ENCODE measurements at places on chromosomes 11 and 22.

- no peak for DNase-seq
Measured at GRCh38 chr11:111301004-111301841, 2.9 kb downstream of the POU2AF3 start.

- DNase-seq = peak; percentile 83
Measured at GRCh38 chr22:49962012-49962750, 1.6 kb downstream of the PIM3 start.

GRCh38 chr11:99795999-99796398 lies 775.2 kb downstream of the CNTN5 start:
- DNase-seq = no peak

- no peak for DNase-seq
Measured at GRCh38 chr11:108866781-108867180, 201.9 kb downstream of the DDX10 start.

GRCh38 chr11:82949352-82949751 lies 47.8 kb downstream of the DDIAS start:
- DNase-seq = no peak

- DNase-seq = peak; percentile 36
Measured at GRCh38 chr11:118841469-118842242, 42.0 kb upstream of the CXCR5 start.

- no peak for DNase-seq
Measured at GRCh38 chr11:93034031-93034722, 64.7 kb downstream of the MTNR1B start.

GRCh38 chr22:30927806-30928205 lies 40.8 kb downstream of the MORC2 start:
- DNase-seq = no peak

DNA sequence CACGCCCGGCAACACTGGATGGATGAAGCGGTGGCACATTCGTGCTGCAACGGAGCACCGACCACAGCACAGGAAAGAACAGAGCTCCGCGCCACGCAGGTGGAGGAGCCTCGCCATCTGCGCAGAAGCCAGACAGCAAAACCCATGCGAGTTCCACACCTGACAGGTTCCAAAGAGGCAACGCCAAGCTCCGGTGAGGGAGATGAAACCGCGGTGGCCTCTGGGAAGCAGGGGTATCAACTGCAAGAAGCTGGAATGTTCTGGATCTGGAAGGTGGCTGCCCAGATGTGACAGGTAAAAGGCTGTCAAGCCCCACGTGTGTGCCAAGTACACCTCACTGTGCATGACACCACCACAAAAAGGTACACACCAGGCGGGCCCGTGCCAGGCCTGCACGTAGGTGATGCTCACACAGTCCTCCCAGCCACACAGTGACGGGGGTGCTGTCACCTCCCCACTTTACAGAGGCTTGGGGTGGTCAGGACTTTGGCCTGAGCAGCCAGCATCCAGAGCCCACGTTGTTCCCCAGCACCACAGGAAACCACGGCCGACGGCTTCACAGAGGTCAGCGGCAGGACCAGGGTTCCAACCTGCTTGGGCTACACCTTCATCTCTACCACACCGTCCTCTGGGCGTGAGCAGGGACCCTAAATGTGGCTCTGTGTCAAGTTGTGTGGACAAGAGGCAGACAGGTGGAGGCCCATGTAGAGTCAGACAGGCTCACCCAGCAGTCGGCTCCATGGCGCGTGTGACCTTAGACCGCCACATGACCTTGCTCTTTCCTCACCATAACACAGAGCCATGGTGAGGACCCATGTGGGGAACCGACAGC lies 19.7 kb upstream of the EFCAB6 start:
- DNase-seq = no peak

DNA sequence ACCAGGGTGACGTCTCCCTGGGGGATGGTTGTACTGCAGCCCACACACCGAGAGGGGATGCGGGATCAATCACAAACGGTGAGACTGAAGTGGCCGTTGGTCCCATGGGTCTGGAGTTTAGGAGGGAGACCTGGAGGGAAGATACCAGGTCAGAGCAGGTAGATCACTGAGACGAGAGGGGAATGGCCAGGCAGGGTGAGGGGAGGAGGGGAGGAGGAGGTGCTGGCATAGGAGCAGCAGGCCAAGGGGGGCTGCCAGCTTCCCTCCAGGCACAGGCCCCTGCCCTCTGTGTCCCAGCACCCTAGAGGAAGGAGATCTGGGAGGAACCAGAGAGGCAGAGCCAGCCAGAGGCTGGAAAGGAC lies 7.0 kb downstream of the MAPK8IP2 start:
- DNase-seq = no peak

DNA sequence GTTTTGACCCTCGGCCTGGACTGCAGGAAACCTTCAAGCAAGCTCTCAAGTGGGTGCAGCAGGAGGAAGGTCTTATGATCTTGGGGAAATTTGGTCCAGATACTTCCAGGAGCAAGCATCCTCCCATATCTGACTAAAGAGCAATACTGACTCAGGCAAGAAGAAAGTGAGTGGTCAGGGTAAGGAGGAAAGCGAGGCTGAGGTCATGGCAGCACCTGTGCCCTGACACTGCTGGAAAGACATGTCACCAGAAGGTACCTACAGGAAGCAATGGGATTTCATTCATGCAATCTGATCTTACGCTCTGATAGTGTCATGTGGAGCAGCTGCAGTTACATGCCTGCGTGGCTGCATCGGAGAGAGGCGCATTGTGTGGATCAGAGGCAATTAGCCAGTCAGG lies 6.5 kb upstream of the TOP3B start:
- no peak for DNase-seq

GRCh38 chr11:46335271-46335670 lies 12.0 kb upstream of the DGKZ start:
- no peak for DNase-seq
